ENCODE measurements at places on chromosomes 13 and 19.
A peak's percentile ranks its signal among the peaks of the same experiment; 100 is the strongest.

DNA sequence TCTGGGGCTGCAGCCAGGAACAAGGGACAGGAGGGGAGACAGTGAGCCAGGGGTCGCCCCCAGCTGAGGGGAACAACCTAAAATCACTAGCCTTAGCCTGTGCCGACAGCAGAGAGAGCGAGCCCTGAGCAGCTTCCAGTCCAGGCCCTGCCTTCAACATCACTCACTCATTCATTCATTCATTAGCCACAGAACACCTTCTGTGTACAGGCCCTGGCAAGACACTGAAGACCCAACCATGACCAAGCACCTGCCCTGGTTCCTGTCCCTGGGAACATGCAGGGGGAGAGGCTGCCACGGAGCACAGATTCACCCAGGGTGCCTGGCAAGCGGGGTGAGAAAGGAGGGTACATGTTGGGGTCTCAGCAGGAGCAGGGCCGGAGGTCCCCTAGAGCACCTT lies 4.9 kb downstream of the MEX3D start:
- no peak for DNase-seq

GRCh38 chr13:39315796-39316195 lies 277.5 kb downstream of the NHLRC3 start:
- DNase-seq, result no peak

- no peak for DNase-seq
Observed at GRCh38 chr19:41595890-41596280, 19.9 kb downstream of the CEACAM21 start.

- peak; percentile 8 for DNase-seq
Observed at GRCh38 chr13:50969691-50970090, 60.1 kb downstream of the RNASEH2B start.

- no peak for DNase-seq
Observed at GRCh38 chr13:80469105-80469852, 128.4 kb upstream of the SPRY2 start.

GRCh38 chr13:37026771-37027170 lies 26.2 kb downstream of the EXOSC8 start:
- no peak for DNase-seq
